ENCODE measurements at places on chromosomes 6 and 20.

- no peak for DNase-seq
These were observed 22.9 kb upstream of the JAG1 start for GRCh38 chr20:10696650-10697049.

DNA sequence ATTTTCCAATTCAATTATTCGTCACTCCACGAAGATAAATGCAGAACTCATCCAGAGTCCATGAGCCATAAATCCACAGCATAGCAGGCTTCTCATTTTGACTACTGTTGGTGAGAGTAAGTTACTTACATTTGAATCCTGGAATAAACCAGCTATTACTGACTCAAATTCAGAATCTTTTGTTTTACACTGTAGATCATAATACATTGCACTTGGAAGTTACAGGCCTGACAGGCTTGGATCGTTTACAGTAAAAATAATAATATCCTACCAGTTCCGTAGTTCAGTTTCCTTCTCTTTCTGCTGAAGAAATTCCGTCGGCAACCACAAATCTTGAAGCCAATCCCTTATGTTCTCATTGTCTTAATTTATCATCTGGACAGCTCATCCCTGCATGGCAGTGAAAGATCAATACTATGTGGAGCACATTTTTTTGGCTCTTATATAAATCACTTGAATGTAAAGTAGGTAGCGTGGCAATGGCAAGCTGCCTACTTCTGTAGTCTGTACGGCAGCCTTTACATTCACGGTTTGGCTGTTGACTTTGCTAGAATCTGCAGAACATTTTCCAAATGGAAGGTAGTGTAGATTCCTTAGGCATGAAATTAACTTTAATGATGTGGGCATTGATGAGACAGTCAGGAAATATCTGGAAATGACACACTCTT lies 142.9 kb downstream of the WDR27 start:
- no peak for DNase-seq

DNA sequence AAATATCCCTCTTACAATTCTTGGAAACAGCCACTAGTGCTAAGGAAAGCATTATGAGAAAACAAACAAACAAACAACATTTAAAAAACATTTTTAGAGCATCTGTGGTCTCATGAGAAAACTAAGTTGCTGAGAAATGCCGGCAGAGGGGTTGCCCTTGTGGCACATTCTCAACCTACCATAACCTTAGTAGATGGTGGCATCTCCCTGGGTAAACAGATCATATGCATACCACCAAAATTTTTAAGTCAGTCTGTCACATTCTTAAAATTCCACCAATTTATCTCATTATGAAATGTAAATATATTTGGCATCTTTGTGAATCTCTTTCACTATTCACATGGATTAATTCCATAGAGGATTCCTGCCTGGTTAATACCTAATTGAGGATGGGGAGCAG lies 575.7 kb upstream of the MARCKS start:
- DNase-seq, result peak; percentile 40

- no peak for DNase-seq
These were observed 62.9 kb upstream of the RUNX2 start for GRCh38 chr6:45265246-45265645.

- DNase-seq, result no peak
These were observed 209.8 kb upstream of the PROKR2 start for GRCh38 chr20:5526516-5526915.

DNA sequence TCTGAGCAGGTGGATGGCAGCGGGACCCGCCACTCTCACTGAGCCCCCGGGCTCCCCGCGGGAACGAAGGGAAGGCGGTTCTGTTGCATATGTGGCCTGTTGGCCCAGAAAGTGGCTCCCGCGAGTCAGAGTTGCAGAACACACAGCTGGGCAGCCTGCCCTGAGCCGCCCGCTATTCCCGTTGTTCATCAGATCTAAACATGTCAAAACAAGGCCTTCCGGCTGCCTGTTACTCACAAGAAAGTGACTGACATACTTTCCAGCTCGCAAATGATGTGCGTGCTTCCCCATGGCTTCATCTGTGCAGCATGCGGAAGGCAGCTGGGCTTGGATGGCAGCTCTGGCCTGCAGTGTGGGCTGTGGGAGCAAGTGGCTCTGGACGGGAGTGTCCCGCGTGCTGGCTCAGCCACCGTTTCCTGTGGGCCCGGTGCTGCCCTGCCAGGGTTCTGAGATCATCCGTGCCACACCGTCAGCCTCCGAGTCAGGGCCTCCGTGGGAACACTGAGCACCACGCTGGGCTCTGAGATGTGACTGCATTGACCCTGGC lies 227.3 kb downstream of the ERMARD start:
- no peak for DNase-seq

DNA sequence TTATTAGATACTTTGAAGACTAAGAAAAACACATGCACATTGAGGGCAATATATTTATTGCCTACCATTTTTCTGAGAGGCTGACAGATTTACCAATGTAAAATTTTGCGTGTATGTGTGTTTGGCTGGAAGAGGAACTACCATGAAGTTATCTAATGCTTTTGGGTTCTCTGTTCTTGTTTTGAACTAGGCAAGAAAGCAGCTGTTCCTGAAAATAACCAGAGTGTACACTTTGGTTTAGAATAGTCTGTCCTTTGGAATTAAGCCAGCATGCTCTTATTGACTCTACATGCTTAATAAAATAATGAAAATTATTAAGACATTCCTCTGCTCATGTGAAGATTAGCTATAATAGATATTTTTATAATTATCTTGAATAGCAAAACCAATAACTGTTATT lies 129.2 kb downstream of the MYB start:
- no peak for DNase-seq

DNA sequence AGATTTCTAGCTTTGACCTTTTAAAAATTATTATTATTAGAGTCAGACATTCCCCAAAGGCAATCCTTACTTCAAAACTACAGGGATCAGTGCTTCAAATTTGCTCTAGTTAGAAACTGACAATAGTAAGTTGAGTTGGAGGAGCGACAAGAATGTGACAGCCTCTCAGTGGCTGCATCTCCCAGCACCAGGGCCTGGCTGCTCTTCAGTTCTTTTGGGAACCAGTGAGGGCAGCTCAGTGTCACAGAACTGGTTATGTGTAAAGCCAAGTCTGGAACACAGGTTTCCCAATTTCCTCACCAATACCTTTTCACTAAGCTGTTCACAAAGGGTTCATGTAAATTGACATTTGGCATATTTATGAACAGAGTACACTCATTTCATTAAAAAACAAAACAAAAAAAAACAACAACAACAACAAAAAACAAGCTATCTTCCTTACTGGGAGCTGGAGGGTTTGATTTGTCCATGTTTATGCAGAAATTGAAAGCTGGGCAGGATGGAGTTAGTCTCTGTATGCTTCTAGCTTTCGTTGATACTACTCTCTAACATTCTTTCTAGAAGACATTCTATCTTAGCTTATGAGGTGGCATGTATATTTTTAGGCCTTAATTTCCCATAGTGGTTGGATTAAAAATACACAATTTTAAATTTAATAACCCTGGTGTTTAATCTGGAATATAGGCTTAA lies 95.0 kb downstream of the SAMD5 start:
- DNase-seq, result peak; percentile 44

- no peak for DNase-seq
These were observed 24.3 kb upstream of the TAB2 start for GRCh38 chr6:149293244-149293643.

GRCh38 chr6:7033202-7033601 lies 74.6 kb upstream of the RREB1 start:
- DNase-seq, result no peak

DNA sequence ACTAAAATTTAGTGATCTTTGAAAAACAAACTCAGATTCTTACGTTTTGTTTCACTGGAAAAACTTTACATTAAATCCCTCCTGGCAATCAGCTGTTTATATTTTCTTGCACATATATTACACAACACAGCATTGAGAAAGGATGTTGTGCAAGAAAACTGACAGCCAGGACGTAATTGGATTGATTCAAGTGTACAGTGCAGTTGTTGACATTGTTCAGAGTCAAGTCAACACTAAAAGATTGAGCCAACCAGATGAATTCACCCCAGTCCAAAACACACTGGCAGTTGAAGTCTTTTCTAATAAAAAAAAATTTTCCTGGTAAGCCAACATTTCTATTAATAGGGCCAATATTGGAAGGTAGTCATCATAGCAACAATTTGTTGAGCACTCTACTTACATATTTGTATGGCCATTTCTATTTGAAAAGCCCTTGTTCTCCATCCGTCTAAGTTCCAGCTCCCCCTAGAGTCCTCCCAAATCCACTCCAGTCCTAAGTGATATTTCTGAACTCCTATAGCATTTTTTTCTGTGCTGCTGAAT lies 20.9 kb upstream of the VNN1 start:
- DNase-seq, result peak; percentile 91

DNA sequence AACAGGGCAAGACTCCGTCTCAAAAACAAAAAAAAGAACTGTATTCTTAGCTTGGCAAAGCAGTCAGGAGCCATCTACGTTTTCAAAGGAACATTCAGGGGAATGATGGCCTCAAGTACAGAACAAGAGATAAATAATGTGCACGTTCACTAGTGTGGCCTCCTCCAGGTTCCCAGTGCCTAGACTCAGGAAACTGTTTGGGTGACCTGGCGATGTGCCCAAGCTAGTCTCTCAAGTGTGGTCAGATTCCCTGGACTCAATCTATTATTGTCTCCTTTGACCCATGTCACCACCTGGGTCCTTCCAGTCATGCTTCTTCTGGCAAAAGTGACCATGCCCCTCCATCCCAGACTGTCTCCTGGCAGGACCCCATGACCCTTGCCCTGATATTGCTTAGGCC lies 23.7 kb downstream of the TRAF3IP2 start:
- no peak for DNase-seq

GRCh38 chr6:12182676-12183075 lies 107.5 kb upstream of the EDN1 start:
- DNase-seq, result no peak

- no peak for DNase-seq
These were observed 2.5 kb downstream of the MEA1 start for GRCh38 chr6:43011207-43011606.

GRCh38 chr20:19620446-19620845 lies 137.6 kb upstream of the RIN2 start:
- no peak for DNase-seq

DNA sequence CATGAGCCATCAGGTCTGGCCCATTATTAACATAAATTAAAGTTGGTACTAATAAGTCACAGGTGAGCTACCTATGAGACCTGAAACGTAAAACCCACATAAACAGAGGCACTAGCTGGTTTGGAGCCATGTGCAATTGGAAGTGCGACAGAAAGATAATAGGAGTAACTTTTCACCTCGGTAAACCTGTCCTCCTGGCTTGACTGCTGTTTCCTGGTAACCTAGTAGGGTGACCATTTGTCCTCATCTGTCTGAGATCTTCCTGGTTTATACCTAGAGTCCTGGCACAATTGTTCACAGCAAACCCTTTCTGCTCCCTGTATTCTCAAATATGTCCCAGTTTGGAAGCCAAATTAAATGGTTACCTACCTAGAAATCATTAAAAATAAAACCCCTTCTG lies 7.4 kb downstream of the TBC1D20 start:
- no peak for DNase-seq

DNA sequence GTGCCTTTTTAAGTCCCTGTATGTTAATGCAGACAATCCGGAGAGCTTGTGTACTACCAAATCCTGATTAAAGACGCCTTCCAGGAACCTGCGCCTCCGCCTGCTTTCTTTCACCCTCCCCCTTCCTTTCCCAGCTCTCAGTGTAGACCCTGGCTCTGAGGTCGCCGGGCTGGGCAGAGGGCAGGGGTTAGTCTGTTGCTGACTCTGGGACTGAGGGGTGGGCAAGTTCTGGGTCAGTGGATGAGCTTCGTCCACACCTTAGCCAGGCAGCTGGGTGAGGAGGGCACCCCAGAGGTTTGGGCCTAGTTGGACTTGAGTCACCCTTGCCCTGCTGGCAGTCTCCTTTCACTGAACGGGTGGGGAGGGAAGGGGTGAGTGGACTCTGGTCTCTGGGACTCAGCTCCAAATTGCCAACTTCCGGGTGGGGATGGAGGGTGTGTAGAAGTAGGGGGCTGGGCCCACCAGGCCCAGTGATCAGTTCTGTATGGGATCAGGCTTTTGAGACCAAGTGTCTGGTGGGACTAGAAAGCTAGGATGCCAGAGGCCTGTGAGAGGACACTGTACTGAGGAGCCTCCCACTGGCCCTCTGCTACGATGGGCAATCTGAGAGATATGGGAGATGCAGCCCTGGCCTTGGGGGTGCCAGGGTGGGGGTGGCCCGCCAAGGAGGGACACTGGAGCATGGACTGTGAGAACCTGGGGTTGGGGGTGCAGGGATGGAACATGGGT lies 21.3 kb upstream of the SLC22A7 start:
- no peak for DNase-seq

GRCh38 chr6:94414041-94414440 lies 994.7 kb upstream of the EPHA7 start:
- no peak for DNase-seq

DNA sequence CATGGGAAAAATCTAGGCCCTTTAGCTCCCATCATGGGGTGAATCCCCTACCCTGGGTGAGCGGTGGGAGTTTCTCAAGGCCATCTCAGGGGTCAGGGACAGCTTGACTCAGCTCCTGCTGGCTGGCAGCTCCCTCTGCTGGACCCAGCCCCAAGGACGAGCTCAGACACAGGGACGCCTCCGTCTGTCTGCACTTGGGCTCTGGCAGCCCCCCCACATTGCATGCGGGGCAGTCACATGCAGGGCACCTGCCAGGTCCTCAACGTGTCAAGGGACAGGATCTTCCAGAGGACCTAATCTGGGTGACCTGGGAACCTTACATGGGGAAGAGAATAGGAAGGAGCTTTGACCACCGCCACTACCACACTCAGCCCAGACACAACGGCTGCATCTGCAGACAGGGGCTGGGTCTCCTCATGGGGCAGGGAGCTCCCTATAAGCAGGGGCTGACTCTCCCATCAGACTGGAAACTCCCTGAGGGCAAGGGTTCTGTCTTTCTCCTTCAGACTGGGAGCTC lies 173.4 kb downstream of the MRPL14 start:
- DNase-seq, result peak; percentile 19

GRCh38 chr20:8074931-8075330 lies 55.4 kb upstream of the TMX4 start:
- DNase-seq, result no peak

DNA sequence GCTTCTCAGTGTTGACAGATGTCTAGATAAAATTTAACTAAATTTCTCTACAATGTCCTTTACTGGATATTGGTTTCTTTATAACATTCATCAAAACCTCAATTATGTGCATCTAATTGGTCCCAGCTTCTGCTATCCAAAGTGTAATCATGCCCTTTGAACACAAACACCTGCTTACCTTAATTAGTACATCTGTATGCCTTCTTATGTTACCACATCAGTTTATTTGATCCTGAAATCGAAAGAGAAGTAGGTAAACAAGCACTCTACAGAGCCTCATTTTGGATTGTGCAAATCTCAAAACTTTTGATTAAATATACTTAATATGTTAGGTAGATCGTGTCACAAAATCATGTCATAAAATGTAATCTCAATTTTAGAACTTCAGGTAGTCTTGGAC lies 36.5 kb downstream of the TAB2 start:
- no peak for DNase-seq

GRCh38 chr6:150395388-150396009 lies 26.7 kb downstream of the IYD start:
- peak; percentile 86 for DNase-seq

DNA sequence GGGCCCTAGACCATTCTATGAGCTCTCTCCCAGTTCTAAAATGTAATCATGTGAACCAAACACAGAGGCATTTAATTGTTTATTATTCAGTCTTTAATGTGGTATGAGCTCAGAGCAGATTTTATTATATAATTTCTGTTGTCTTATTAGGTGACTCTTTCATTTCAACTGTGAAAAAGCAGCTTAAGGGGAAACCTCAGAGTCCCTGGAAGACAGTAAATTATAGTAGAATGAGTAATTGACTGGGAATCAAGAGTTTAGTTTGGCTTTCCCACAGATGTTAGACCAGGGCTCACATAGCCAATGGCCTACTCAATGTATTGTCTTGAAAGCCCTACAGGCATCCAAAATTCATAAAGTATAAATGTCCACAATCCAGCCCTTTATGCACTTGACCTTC lies 390.4 kb upstream of the SLC35B3 start:
- no peak for DNase-seq

Measured in adipocyte (in vitro differentiated cells).